ENCODE measurements at places on chromosomes 2 and 18. TPM values are rescaled to one million over a fixed set of nuclear protein-coding genes. Genes with fewer than 3 reads are reported as not detected.

Gene MC4R
- total RNA-seq: not detected

Gene ANKRD30BL
- total RNA-seq: 0.55 TPM

- peaks cover 93% of the 10 kb centered on the region for H3K27me3 ChIP-seq
- H3K4me1 ChIP-seq: peaks cover 4% of the 10 kb centered on the region
- no peak overlapping the region for H3K27ac ChIP-seq
- H3K4me3 ChIP-seq: no peak overlapping the region
- no peaks in the 10 kb centered on the region for H3K36me3 ChIP-seq
- no peak for DNase-seq
Measured at GRCh38 chr2:218988164-218988563, 3.2 kb upstream of the FEV start.

Gene PLGLB2
- 0.18 TPM for total RNA-seq

Gene LIMS3
- total RNA-seq: 17.3 TPM

- H3K27ac ChIP-seq: no peak overlapping the region
- no peak overlapping the region for H3K4me3 ChIP-seq
- no peak for DNase-seq
- H3K4me1 ChIP-seq: no peaks in the 10 kb centered on the region
Measured at GRCh38 chr18:46302528-46303485, 198.6 kb downstream of the HAUS1 start.

DNA sequence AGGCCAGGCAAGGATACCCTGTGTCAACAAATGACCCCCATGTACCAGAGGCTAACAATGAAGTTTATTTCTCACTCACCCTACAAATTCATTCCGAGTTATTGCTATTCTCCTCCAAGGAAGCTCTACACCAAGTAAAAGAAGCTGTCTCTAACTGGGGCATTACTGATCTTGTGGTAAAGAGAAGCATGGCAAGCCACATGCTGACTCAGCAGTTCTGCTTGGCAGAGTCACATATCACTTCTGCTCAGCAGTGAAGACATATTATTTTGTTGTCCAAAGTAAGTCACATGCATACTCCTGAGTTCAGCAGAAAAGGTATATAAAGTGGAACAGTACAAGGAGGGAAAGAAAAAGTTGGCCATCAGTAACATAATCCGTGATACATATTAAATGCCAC, 315.8 kb downstream of the GULP1 start:
- no peaks in the 10 kb centered on the region for H3K4me1 ChIP-seq
- H3K36me3 ChIP-seq: no peaks in the 10 kb centered on the region
- H3K27ac ChIP-seq: no peak overlapping the region
- no peak overlapping the region for H3K4me3 ChIP-seq
- no peaks in the 10 kb centered on the region for H3K27me3 ChIP-seq

- DNase-seq: no peak
- no peaks in the 10 kb centered on the region for H3K4me1 ChIP-seq
- no peak overlapping the region for H3K27ac ChIP-seq
Measured at GRCh38 chr2:22078701-22079100, 954.9 kb downstream of the TDRD15 start.

- no peak overlapping the region for H3K4me3 ChIP-seq
- H3K36me3 ChIP-seq: no peaks in the 10 kb centered on the region
- no peaks in the 10 kb centered on the region for H3K4me1 ChIP-seq
- peak; percentile 19 for DNase-seq
- no peaks in the 10 kb centered on the region for H3K27me3 ChIP-seq
Measured at GRCh38 chr2:201559067-201559710, 84.1 kb downstream of the TMEM237 start.

GRCh38 chr2:182559623-182560022, 132.8 kb upstream of the PDE1A start:
- no peaks in the 10 kb centered on the region for H3K27me3 ChIP-seq
- no peak overlapping the region for H3K4me3 ChIP-seq
- no peak overlapping the region for H3K27ac ChIP-seq

Gene AMER3
- not detected for total RNA-seq

Gene GALR1
- not detected for total RNA-seq

DNA sequence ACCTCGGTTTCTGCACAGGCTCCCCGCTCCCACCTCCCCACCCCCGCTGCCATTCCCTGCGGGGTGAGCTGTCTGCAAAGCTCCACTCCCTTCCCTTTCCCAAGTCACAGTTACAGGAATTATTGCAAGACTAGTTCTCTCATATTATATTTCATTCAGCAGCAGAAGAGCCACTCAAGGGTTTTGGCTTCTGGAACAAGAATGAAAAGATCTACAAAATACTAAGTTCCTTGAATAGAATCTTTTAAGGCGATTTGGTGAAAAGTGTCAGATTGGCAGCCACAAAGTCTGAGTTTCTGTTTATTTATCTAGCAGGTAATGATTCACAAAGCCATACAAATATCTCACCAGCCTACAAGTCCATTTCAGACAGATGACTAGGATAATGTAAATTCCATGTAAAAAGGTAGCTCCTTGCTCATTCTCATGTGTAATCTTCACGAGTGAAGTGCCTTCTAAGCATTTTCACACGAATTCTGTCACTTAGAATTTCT, 221.9 kb upstream of the RBBP8 start:
- H3K27me3 ChIP-seq: no peaks in the 10 kb centered on the region
- peak overlapping the region; percentile 69 for H3K27ac ChIP-seq
- no peak overlapping the region for H3K4me3 ChIP-seq
- DNase-seq: peak; percentile 43

DNA sequence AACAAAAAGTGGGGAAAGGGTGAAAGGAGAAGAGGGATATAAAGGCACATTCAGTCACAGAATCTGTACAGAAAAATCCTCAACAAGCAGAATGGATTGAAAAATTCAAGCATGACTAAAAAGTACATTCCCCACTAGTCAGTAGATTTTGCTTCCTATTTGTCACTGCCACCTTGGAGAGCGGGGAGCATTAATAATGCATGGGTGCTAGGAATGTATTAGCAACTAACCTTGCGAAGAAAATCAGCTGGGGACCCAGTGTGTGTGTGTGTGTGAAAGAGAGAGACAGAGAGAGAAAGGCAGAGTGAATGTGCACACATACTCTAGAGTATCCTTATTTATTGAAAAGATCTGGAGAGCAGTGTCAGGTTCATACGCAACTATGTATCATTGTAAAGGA, 968.7 kb upstream of the ZEB2 start:
- H3K27ac ChIP-seq: no peak overlapping the region
- H3K4me1 ChIP-seq: no peaks in the 10 kb centered on the region
- H3K27me3 ChIP-seq: no peaks in the 10 kb centered on the region
- H3K36me3 ChIP-seq: no peaks in the 10 kb centered on the region

DNA sequence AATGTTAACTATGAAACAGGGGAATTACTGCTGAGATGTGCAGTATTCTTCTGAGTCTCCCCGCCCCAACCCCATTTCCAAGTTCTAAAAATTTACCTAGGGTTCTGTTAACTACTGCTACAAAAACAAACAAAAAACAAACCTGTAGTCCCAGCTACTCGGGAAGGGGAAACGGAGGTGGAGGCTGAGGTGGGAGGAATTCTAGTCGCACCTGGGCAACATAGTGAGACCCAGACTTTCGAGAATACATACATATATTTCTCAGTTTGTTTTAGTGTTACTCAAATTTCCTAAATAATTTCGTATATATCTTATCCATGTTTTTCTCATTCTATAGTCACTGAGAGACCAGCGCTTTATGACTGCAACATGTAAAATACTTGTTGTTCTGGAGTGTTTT, 989 bp downstream of the STAM2 start:
- peaks cover 10% of the 10 kb centered on the region for H3K4me1 ChIP-seq
- H3K27me3 ChIP-seq: no peaks in the 10 kb centered on the region
- peak overlapping the region; percentile 87 for H3K4me3 ChIP-seq

- no peak for DNase-seq
- H3K4me3 ChIP-seq: no peak overlapping the region
- H3K27ac ChIP-seq: peak overlapping the region; percentile 89
- H3K27me3 ChIP-seq: no peaks in the 10 kb centered on the region
Measured at GRCh38 chr2:100285691-100286090, 36.6 kb downstream of the LONRF2 start.

Gene COBLL1
- total RNA-seq: 233 TPM

DNA sequence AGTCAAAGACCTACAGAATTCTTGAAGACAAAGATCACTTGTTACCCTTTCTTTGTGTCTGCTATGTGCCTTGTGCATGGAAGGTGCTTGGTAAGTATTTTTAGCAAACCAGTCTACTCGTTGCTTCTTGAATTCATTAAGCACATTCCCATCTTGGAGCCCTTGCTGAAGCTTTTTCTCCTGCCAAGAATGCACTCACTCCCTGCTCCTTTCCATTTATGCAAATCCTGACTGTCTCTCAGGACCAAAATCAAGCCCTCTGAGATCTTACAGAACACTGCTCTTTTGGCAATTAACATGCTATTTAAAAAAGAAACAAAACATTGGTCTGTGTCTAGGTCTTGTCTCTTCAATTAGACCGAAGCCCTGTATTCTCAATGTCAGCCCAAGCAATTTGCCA, 75.8 kb downstream of the CLHC1 start:
- no peaks in the 10 kb centered on the region for H3K27me3 ChIP-seq
- DNase-seq: no peak
- no peak overlapping the region for H3K27ac ChIP-seq
- H3K36me3 ChIP-seq: no peaks in the 10 kb centered on the region
- peaks cover 38% of the 10 kb centered on the region for H3K4me1 ChIP-seq
- no peak overlapping the region for H3K4me3 ChIP-seq

Gene GAD1
- total RNA-seq: 1.8 TPM

GRCh38 chr18:58298251-58299134, 254.5 kb downstream of the NEDD4L start:
- H3K36me3 ChIP-seq: no peaks in the 10 kb centered on the region
- no peaks in the 10 kb centered on the region for H3K27me3 ChIP-seq
- H3K4me1 ChIP-seq: no peaks in the 10 kb centered on the region
- no peak for DNase-seq
- H3K4me3 ChIP-seq: no peak overlapping the region

- H3K27me3 ChIP-seq: no peaks in the 10 kb centered on the region
- DNase-seq: no peak
- no peaks in the 10 kb centered on the region for H3K36me3 ChIP-seq
- no peaks in the 10 kb centered on the region for H3K4me1 ChIP-seq
- no peak overlapping the region for H3K4me3 ChIP-seq
Measured at GRCh38 chr18:58143386-58143785, 99.4 kb downstream of the NEDD4L start.

Gene IHH
- 0.11 TPM for total RNA-seq

Gene TGFA
- total RNA-seq: 0.81 TPM

DNA sequence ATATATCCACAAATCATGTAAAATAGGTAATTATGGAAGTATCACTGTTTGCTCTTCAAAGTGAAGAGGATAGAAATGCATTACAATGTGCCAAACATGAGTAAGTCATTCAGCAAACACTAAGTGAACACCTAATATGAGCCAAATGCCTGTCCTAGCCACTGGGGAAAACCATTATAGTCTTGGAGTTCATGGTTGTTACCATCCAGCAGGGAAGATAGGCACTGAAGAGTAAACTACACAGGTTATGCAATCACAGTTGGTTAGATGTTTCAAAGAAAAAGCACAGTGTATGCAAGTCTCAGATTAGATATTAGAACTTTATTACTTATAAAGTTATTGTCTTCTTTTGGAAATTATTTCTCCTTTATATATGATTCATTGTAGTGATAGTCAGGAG, 3.9 kb upstream of the SERPINB2 start:
- no peaks in the 10 kb centered on the region for H3K4me1 ChIP-seq
- no peak overlapping the region for H3K4me3 ChIP-seq
- no peaks in the 10 kb centered on the region for H3K36me3 ChIP-seq
- no peak overlapping the region for H3K27ac ChIP-seq
- no peak for DNase-seq

GRCh38 chr18:22705328-22705727, 227.8 kb upstream of the RBBP8 start:
- no peaks in the 10 kb centered on the region for H3K27me3 ChIP-seq
- no peak overlapping the region for H3K4me3 ChIP-seq
- H3K36me3 ChIP-seq: no peaks in the 10 kb centered on the region
- no peak for DNase-seq

Gene VWA3B
- total RNA-seq: not detected

- no peak overlapping the region for H3K4me3 ChIP-seq
- H3K27me3 ChIP-seq: peaks cover 3% of the 10 kb centered on the region
- no peak for DNase-seq
- no peak overlapping the region for H3K27ac ChIP-seq
- no peaks in the 10 kb centered on the region for H3K4me1 ChIP-seq
- no peaks in the 10 kb centered on the region for H3K36me3 ChIP-seq
Measured at GRCh38 chr18:66461344-66461743, 142.5 kb downstream of the CDH19 start.

DNA sequence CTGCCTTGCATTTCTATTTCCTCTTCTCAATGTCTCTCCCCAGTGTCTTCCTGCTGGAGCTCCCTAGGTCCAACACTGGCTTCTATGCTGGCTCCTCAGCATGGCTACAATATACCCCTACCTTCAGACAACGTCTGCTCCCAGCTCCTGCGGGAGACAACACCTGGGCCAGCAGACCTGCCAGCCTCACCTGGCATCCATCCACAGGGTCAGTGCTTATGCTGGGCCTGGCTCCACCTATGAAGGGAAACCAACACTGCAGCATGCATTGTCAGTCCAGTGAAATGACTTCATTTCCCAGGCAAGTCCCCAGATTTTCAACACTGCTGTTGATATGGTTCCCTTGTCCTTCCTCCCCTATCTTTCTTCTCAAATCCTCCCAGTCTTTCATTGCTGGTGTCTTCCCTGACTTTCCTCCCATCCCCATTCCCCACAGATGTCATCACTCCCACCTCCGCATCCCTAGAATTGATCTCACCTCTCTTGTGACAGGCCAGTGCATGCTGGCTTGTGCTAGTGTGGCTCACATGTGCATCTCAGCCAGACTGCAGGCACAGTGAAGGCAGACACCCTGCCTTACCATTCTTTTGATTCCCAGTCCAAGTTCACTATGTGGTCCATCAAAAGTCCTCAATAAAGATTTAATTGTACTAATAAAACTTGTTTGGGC, 98.0 kb downstream of the MYO5B start:
- no peaks in the 10 kb centered on the region for H3K27me3 ChIP-seq
- no peak overlapping the region for H3K27ac ChIP-seq
- H3K4me3 ChIP-seq: no peak overlapping the region
- DNase-seq: no peak
- no peaks in the 10 kb centered on the region for H3K36me3 ChIP-seq
- H3K4me1 ChIP-seq: no peaks in the 10 kb centered on the region

DNA sequence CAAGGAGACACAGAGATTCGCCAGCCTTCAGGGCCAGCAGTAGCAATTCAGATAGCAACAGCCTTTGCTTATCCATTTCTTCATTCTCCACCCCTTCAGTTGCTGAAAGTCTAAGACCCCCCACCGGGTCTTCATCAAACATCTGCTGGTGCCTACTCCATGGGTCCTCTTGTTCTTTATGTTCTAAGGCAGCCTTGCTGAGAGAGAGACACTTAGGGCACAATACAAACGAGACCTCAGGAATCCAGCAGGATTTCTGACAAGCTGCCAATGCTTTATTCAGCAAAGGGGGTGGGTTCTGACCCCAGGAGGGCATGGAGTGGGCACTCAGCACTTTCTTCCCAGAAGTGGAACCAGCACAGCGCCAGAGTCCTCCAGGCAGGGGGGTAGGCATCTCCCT, 36.2 kb upstream of the CNGA3 start:
- H3K27ac ChIP-seq: no peak overlapping the region
- no peaks in the 10 kb centered on the region for H3K36me3 ChIP-seq
- no peaks in the 10 kb centered on the region for H3K4me1 ChIP-seq
- DNase-seq: no peak
- H3K4me3 ChIP-seq: no peak overlapping the region
- H3K27me3 ChIP-seq: peaks cover 12% of the 10 kb centered on the region

Gene TMEM247
- total RNA-seq: not detected
